Nucleus accumbens (tissue), 56 donors: ENCODE measurements at places on chromosomes 12 and 14.
A peak's percentile ranks its signal among the peaks of the same experiment; 100 is the strongest.

GRCh38 chr12:121184984-121185889 is 24.7 kb upstream of the P2RX4 start:
- DNase-seq: no peak

DNA sequence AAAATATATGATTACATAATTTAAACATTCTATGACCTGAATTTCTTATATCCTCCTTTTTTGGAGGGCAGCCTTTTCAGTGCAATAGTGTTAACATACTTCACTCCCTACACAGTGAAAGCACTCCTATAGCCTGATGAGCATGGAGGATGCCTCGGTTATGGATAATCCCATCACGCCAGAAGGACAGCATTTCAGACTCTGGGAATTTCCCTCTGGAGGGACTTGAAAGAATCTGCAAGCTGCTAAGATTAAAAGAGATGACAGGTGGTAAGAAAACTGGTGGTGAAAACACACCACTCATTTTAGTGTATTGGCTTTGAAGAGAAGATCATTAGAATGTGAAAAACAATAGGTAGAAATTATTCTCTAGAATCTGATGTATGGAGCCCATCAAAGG is 99.3 kb upstream of the LMNTD1 start:
- DNase-seq: no peak

DNA sequence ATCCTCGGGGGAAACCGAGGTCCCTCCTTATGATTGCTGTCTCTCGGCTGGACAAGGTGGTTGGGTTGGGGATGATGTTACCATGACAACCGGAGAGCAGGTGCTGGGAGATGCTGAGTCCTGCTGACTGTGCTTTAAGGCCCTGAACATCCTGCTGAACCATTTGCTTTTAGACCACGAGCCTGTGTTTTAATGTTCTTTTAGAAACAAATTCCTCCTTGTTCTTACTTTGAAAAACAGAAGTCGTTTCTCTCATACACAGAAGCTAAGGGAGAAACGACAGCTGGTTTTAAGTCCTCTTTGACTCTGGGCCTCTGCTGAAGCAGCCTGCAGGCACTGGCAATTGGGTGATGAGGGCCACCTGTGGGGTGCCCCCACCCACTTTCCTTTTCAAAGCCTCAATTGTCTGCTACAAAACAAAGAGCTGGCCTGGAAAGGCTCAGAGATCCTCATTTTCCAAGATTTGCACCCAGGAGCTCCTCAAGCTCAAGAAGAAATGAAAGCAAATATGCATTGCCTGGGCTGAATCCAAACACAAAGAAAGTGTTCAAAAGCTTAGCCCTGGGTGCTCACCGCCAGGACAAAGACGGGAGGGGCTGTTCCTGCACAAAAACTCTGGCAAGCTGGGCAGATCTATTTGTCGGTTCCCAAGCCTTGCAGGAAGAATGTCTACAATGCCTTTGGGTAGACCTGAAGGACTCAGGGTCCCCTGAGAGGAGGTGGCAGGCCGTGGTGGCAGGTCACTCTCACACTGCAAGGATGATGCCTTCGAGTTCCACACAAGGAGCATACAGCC is 90.0 kb upstream of the CLMN start:
- peak; percentile 27 for DNase-seq

GRCh38 chr12:2396448-2396871 is 343.7 kb downstream of the CACNA1C start:
- no peak for DNase-seq

DNA sequence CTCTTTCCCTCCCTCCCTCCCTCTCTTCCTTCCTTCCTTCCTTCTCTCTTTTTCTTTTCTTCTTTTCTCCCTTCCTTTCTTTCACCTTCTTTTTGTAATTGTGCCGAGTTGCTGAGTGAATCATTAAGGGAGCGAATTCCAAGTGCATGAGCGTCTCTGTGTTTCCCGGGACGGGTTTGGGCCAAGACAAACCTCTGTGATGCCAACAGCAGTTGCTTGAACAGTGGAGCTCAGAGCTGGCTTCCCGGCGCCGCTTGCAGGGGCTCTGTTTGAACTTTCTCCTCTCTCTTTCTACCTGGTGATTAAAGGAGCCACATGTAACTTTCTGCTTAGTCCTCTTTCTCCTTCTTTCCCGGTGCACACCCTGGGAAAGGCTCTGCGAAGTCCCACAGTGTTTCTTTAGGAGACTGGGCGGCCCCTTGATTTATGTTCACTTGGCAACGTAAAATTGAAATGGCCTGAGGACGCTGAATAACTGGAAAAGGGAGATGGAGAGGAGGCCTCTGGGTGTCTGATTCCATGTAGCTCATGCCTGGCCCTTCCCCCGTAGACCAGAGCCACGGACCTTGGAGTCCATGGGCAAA is 33.7 kb upstream of the MAP1LC3B2 start:
- DNase-seq: no peak

GRCh38 chr12:52740584-52740983 is 36.6 kb downstream of the KRT76 start:
- DNase-seq: no peak

DNA sequence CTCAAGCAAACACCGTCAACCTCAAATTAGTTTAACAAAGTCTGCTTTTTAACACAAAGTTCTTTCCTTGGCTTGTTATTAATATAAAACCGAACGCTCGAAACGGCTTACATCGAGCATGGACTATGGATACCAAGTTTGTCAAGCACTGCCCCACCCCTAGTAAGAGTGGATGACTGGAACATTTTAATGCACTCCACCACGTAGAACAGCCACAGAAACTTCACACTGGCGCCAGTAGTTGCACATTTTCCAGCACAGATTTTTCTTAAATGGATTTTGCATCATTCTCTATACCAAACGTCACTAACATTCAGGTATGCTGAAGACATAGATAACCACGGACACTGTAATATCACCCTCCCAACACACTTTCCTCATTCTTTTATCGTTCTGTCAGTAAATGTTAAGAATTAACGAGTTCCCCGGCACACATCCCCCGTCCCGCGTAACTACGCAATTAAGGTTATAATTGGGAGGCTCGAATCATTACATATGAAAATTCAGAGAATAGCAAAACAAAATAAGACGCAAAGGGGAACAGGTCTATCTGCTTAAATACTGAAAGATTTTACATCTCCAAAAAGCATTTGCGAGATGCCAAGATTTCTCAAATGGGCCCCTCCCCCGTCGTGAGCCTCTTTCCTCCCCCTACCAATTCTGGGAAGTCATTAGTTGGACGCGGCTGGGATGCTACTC is 990 bp downstream of the FERMT2 start:
- no peak for DNase-seq

GRCh38 chr12:109244073-109244472 is 65.0 kb downstream of the FOXN4 start:
- no peak for DNase-seq

- DNase-seq: no peak
These were observed 310.1 kb downstream of the SYT1 start for GRCh38 chr12:79174626-79175025.

DNA sequence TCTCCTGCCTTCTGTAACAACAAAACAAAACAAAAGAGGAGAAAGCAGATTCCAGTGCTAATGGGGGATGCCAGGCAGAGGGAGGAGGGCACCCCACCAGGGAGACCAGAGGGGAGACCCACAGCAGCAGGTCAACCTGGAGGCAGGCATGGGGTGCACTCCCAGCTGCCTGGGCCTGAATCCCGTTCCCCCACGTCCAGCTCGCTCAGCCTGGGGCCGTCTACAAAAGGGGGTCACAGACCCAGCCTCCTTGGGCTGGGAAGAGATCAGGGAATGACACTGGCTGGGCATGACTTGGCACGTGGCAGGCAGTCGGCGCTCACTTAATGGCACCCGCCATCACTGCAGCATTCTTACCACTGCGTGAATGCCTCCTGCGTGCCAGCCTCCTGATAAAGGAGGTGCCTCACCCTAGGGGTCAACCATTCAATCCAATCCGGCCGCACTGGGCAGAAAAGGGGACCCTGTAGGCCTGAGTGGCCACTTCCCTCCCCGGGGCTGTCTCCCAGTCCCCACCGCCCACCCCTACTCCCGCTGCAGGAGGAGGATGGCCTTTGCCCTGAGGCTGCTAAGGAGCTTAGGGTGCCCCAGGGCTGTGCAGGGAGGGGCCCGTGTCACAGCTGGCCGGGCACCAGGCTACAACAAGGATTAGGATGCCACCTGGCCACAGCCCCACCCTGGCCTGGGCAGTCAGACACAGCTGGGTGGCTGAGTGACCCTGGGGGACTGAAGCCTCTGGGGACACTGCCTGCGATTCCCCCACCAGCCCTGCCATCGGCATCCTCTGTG is 87.5 kb downstream of the NCOR2 start:
- no peak for DNase-seq

DNA sequence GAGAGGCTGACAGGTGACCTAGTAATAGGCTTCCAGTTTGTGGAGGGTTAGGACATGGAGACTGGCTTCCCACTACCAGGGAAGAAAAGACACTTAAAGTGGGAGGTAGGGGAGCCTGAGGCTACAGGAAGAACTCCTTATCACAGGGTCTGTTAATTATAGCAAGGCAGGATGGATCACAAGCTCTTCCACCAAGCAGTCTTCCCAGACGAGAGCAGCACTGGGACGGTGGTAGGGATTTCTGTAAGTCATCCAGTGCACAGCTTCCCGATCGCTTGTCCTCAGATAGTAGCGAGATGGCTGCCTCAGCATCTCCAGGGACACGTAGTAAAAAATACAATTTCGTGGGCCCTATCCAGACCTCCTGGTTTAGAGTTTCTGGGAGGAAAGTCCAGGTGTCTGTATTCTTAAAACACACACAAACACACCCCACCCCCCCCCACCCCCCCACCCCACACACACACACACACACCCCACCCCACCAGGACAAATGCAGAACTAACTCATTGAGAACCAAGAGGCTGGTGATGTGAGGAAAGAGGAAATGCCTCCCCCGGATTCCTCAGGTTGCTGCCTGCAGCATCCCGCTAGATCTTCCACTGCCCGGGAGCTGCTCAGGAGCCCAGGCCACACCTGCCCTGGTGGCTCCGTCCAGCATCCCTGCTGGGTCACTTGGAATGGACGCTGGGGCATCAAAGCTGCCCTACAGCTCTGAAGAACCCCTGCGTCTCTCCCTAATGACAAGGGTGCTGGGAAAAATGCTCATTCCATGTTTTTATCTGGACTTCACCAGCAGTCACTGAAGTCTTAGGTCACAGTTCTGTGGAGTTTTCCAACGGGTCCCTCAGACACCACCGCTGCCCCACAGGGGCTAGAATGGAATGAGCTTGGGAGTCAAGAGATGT is 307.2 kb downstream of the CACNA1C start:
- no peak for DNase-seq

- no peak for DNase-seq
These were observed 183.7 kb downstream of the BMP4 start for GRCh38 chr14:53772936-53773335.

DNA sequence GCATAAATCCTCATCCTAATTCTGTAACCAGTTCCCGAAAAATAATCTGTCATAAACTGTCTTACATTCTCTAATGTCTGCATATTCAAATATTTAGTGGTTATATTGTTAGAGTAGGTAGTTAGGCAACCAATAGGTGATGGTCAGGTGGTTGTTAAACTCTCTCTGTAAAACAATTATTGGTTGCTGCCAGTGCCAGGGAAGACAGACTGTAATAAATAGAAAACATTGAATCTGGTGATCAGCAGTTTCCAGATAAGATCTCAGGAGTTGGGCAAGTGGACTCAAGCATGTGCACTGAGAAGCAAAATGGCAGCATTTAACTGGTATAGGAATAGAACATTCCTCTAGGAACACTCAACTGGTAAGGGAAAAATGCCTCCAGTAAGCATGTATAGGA is 325.5 kb downstream of the ACSS3 start:
- no peak for DNase-seq

GRCh38 chr14:55586411-55586810 is 6.4 kb downstream of the KTN1 start:
- no peak for DNase-seq

DNA sequence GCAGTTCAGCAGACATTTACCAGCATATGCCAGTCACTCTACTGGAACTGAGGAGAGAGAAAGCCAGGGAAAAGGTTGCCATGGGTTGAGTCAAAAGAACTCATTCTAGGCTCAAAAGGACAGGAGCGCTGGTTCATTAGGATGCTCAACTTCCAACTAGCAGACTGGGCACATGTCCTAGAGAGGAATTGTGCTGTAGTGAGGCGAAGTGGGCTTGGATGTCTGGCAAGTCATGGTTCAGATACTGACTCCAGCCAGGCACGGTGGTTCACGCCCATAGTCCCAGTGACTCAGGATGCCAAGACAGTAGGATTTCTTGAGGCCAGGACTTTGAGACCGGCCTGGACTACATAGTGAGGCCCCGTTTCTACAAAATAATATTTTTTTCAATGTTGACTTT is 281.5 kb downstream of the CACNA1C start:
- DNase-seq: no peak

GRCh38 chr14:64807551-64807950 is 72.2 kb downstream of the SPTB start:
- no peak for DNase-seq

- DNase-seq: peak; percentile 16
These were observed 38.5 kb downstream of the NFKBIA start for GRCh38 chr14:35366056-35366451.

DNA sequence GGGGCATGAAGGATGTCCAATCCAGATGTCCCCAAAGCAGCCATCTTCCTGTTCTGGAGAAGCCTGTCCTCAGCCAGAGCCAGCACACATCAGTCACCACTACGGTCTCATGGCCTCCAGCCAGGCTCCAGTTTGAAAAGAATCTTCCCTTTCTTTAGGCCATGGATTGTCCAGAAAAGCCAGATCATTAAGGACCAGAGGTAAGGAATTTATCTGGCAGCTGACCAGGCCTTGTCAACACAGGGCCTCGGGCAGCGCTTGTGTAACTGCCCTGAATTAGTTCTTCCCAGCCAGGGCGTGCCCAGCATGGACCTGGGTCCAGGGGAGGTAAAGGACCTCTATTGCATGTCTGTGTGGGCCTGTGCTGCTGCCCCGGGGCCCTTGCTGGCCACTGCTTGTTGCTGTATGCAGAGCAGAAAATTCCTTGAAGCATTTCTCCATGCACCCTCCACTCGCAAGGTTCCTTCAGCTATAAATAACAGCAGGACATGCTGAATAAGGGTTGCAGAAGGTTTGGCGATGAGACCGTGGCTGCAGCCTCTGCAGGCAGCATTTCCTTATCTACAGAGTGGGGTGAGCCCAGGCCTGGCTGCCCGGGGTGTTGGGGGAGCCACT is 21.7 kb upstream of the VPS37B start:
- no peak for DNase-seq

- no peak for DNase-seq
These were observed 25.3 kb downstream of the PAH start for GRCh38 chr12:102891756-102892155.

DNA sequence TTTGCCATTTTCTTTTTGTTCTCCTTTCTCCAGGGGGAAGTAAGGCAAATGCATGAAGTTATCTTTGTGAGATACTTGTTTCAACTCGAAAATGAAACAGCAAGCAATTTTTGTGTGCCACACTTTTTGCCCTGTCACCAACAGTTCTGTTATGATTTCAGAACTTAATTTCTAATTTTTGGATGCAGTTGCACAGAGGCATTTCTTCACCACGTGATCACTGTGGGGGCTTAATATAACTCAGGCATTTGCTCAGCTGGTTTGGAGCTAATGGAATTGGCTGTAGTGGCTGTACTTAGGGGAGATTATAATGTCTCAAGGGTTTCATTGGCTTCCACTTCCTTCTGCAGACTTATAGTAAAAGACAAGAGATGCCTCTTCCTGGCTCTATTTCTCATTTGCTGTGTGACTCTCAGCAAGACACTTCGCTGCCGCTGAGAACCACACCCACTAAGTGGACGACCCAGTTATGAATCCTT is 452.4 kb downstream of the RAD51B start:
- no peak for DNase-seq

GRCh38 chr14:71321574-71322315 is 414.5 kb downstream of the PCNX1 start:
- no peak for DNase-seq
